NCI-H1417 treated with DMSO at 0.1 percent for 48 hours (cell line): ENCODE measurements at places on chromosomes 7 and 10.

DNA sequence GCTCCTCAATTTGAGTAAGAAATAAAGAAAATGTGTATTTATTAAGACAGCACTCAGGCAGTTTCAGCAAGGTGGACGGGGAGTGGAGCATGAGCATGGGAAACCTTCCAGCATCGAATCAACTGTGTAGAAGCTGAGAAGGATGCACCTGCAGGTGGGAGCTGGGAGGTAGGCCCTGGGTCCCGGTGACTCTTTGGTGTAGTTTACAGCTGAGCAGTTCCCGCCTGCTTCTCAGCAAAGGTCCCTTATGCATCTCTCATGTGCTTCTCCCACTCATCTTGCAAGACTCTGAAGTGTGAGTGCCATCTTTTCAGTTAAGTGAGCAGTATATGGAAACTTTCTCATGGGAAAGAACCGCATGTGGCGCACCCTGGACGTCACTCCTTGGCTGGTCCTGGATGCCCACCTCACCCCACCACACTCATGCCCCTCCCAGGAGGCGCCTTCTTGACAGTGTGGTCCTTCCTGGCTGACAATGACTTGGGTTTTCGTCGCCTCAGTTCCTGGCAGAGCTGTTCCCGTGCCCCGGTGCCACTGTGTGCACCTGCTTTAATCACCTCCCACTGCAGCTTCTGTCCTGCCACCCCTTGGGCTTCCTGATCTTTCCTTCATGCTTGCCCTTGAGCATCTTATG, 19.8 kb upstream of the PURB start:
- no peak for DNase-seq

DNA sequence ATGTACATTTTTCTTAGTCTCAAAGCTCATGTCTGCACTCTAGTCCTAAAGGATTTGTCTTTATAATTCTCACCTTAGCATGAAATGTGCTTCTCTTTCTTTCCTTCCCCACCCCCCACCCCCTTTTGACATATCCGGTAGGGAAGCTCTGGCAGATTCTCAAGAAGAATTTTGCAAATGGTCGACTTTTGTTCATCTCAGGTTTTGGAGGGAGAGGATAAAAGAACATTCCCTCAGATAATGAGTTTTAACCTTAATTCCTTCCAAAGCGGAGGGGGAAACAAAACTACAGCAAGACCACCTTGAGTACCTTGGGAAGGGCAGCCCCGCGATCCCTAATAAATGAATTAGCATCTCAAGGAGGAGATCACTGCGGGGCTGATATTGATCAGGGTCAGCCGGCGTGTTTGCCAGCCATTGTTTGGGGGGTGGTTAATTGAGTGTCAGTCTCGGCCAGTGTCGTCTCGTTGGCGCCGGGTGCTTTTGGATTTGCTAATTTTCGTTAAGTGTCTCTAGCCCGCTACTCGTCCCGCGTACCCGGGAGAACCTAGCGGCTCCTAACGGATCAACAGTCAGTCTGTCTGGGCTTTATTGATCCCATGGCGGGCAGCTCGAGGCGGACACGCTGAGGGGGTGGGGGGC, 874 bp upstream of the BAMBI start:
- DNase-seq = no peak

- no peak for DNase-seq
Measured at GRCh38 chr10:102465466-102465865, 14.1 kb upstream of the C10orf95 start.

DNA sequence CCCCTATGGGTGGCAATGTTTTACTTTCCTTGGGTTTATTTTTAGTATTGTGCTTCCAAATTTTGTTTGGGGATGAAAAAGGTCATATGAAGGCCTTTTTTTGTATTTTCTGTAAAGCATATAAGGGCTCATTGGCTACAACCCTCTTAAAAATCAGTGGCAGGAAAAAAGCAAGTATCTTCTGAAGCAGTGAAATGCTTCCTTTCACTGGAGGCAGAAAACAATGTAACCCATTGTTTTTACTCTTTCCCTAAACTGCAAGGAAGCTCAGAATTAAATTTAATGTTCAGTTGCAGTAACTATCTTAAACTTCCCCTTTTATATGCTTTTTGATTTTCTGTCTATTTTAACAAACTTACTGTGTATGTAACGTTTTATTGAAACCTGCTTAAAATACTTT, 148.7 kb upstream of the LYZL1 start:
- no peak for DNase-seq

- no peak for DNase-seq
Measured at GRCh38 chr7:92072121-92072520, 62.2 kb downstream of the CYP51A1 start.

GRCh38 chr7:41030673-41031072, 672.2 kb downstream of the INHBA start:
- DNase-seq = no peak

DNA sequence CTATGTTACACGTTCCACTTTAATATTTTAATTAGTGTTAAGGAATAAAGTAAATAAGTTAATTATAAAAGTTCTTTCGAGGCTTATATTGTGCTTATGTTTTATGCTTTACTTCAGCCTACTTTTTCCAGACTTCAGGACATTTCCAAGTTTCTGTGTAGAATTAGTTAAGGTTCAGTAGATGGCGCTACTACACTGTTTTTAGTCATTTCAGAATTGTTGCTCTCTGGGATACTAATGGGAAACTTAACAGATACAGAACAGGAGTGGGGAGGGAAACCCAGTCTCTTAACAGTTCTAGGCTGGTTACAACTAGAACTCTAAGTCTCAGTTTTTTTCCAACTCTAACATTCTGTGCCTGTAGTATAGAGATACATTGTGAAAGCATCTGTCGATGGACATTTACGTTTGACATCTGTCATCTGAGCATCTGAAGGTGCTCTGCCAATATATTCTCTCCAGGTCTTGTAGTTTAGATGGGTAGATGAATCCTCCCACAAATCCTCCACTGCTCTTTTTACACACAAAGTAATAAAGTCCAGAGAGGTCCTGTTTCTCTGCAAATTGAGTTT, 56.8 kb upstream of the FAM171A1 start:
- no peak for DNase-seq

- no peak for DNase-seq
Measured at GRCh38 chr10:689452-690371, at the start of gene DIP2C. TSS of gene DIP2C (minus strand) at chr10:689668. CDS start at chr10:689578, 90 bp downstream.

GRCh38 chr10:99369126-99369525, 40.0 kb downstream of the CNNM1 start:
- no peak for DNase-seq

GRCh38 chr10:48623009-48623408, 18.1 kb upstream of the ARHGAP22 start:
- no peak for DNase-seq

GRCh38 chr10:85767891-85768290, 598.7 kb downstream of the GRID1 start:
- DNase-seq = no peak

DNA sequence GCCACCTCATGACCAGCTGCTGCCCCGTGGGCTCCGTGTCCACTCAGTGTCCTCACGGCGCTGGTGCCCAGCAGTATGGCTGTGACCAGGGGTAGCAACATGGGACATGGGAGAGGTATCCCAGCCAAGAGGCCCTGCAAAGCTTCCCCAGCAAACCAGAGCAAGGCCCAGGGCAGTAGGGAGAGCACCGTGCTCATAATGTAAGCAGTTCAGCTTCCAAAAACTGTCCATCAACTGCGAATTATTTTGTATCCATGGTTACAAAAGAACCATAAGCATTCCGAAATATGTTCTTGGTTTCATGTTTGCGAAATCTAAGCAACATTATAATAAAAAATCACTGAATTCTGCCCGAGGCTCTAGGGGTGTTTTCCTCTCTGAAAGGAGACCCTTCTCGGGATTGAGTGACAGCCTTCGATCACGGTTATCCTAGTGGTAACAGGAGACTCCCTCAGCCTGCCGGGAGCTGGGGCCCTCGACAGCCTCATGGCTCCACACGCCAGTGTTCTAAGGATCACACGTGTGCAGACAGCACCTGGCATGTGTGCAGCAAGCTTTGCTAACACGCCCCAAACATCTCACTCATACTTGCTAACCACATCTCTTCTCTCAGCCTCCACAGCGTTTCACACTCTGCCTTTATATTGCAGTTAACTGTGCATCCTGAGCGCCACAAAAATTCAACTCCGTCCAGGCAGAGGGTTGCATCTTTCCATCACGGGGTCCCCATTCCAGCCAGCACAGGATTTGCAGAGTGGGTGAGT, 117.6 kb downstream of the DIP2C start:
- DNase-seq = no peak

DNA sequence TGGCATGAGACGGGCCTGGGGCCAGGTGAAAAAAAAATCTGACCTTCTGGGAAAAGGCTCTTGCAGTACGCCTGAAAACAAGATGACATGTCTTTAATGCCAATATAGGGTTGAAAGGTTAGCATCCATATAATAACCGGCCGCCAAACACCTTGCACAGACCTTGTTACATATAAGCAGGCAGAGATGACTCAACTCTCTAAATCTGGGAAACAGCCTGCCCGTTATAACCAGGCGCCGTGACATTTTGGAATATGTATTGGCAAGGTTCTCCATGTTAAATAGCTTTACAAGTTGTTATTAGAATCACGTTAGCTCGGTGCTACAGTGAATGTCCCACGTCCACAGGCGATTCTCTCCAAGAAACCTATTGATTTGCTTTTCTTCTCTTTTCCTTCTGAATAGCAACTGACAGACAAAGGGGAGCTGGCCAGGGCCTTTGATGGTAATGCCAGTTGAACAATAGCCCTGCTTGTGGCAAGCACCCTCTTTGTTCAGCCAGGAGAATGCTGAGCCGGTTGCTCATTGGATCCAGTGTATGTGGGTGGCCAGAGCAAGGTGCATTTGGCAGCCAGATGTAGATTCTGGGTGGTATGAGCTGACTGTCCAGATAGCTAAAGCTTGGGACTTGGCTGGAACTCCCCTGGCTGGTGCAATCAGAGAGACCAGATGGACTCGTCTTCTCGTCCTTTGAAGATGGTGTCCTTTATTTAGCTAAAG, 80.1 kb upstream of the AUTS2 start:
- DNase-seq = no peak

- no peak for DNase-seq
Measured at GRCh38 chr10:114384181-114384580, 20.1 kb downstream of the AFAP1L2 start.

GRCh38 chr10:61906562-61906901, 5.0 kb downstream of the ARID5B start:
- DNase-seq = no peak

DNA sequence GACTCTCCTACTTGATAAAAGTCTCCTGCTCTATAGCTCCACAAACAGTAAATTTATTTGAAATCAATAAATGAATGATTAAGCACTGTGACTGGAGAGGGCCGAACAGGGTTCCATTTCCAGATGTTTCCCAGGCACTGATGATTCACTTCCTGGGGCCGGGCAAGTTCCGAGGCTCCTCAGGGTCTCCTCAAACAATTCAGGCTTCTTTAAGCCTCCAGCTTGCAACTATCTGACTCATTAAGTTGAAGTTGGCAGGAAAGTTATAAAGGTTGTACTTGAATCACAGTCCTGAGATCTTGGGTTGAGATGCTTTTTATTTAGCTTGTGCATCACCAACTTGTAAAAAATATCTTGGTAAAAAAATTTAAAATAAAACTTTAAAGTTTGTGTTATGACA, 612.9 kb downstream of the DNAJB6 start:
- no peak for DNase-seq

DNA sequence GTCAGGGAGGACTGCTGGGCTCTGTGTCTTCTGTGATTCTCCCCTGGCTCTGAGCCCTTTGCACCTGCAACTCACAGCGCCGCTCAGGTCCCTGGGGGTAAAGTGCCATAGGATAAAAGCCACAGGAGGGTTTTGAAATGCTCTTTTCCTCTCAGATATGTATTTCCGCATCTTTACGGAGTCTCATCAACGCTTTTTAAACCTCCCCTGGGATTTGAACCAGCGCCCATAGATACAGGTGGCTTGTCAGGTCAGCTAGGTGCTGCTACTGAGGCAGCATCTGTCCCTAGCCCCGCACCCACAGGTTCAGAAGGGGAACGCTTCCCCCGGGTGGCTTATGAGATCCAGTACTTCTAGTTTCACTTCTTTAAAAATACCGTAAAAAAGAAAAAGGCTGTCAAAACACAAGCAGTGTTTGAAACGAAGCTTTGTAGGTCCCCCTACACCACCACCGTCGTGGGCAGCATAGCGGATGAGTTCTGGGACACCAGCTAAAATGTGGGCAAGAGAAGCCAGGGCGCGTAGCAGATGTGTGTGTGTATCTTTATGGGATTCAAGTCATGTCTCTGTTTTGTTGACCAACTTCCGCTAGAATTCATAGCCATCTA, 173.5 kb downstream of the CUX1 start:
- no peak for DNase-seq
